ENCODE measurements at places on chromosomes 6 and 20.

- DNase-seq = no peak
Measured at GRCh38 chr6:133247581-133247980, 6.4 kb downstream of the EYA4 start.

DNA sequence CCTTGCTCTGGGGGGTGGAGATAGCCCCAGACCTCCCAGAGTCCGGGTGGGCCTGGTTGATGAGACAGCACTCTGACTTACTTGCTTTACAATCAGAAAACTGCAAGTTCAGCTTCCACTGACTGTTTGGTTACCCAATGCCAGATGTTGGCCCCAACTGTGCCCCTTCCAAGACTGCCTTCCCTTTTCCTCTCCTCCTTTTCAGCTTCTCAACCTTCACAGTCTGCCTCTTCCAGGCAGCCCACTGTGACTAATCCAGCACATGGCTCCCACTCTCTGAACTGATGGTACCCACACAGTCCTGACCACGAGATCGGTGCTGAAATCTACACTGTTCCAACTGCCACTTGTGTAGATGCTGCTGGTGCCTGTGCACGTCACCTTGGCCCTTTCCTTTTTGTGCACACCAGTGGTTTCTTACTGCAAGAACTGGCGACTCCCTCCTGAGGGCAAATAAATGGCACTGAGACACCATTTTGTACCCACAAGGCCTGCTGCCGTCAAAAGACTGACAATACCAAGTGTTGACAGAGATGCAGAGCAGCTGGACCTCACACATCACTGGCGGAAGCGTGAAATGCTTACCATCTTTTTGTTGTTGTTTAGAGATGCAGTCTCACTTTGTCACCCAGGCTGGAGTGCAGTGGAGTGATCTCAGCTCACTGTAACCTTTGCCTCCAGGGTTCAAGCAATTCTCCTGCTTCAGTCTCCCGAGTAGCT is 1.8 kb upstream of the ARFGAP1 start:
- no peak for DNase-seq

DNA sequence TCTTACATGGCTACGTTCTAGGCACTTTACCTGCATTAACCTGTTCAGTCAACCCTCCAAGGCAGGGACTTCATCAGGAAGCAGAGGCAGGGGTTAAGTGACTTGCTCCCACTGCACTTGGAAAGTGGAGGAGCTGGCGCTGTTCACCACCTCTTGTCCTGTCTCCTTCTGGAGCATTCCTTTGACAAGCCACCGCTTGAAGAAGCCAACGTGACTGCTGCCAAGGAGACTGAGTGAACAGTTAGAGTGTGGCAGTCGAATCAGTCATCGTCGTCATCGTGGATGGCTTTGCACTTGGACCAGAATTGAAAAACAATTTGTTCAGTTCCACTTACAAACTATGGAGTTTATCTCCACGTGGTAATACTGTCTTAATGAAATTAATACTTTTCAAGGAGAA is 60.9 kb downstream of the TULP4 start:
- no peak for DNase-seq

DNA sequence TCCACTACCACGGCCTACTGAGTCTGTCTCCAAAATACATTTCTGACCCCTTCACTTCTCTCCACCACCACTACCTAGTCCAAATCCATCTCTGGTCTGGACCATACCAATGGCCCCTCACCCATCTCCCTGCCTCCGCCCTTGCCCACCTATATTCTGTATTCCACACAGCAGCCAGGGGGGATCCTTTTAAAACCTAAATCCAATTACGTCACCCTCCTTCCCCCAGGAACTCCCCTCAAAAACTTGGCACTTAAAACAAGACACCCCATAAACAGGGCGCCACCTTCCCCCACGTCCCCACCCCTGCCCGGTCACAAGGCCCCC is 680 bp downstream of the PDRG1 start:
- DNase-seq = no peak

DNA sequence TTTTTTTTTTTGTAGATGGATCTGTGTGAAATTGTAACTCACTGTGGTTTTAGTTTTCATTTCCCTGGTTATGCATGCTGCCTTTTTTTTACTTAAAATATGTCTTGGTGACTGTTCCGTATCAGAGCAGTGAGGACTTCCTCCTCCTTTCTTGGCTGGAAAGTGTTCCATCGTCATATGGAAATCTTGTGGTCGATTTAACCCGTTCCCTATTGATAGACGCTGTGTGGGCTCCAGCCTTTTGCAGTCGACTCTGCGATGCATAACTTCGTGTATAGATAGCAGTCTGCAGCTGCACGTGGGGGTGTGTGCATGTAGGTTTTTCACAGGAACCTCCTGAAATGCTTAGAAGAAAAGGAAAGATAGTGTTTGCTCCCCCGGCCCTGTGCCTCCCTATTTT is 28.1 kb upstream of the PNPLA1 start:
- no peak for DNase-seq

- DNase-seq = no peak
Measured at GRCh38 chr20:9353916-9354276, 160.5 kb upstream of the LAMP5 start.

GRCh38 chr6:170153436-170154319 is 137.2 kb downstream of the DLL1 start:
- DNase-seq = peak; percentile 46

- DNase-seq = no peak
Measured at GRCh38 chr20:6492271-6493055, 275.0 kb upstream of the BMP2 start.

DNA sequence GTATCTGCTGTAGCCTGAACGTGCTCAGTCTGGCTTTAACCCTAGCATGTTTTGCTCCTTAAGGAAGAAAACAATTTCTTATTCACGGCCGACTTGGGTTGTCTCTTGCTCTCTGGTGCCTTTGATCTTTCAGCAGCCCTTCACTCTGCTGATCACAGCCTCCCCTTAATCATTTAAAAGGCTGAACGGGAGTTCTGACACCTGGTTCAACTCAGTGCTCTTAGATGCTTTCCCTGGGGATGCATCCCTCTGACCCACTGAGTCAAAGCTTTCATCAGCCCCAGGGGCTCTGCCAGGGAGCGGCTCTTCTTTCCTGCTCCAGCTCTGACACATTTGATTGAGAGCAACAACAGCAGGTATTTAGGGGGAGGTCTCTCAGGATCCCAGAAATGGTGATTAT is 79.0 kb upstream of the FYN start:
- DNase-seq = no peak

GRCh38 chr6:53369876-53370515 is 21.2 kb upstream of the ELOVL5 start:
- no peak for DNase-seq

GRCh38 chr6:11388983-11389944 is 148.3 kb upstream of the TMEM170B start:
- no peak for DNase-seq

DNA sequence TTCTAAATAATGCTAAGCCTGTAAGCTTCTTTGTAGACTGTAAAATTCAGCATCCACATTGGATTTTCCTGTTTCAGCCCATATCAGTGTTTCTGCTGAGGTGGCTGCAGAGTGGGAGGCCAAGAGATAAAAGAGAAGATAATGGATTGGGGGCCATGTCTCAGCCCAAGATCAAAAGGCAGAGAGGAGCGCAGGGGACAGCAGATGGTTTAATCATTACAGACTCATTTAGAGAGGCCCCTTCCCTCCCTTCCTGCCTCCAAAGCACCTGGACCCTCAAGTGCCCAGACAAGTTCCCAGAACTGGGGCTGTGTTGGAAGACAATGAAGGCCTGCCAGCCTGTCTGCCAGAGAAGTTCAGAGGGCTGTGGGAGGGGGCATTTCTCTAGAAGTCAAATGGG is 20.4 kb upstream of the CTNNBL1 start:
- DNase-seq = no peak

- DNase-seq = no peak
Measured at GRCh38 chr6:1322696-1323219, 10.9 kb downstream of the FOXQ1 start.

- DNase-seq = no peak
Measured at GRCh38 chr6:151493161-151493803, 535 bp upstream of the CCDC170 start.

DNA sequence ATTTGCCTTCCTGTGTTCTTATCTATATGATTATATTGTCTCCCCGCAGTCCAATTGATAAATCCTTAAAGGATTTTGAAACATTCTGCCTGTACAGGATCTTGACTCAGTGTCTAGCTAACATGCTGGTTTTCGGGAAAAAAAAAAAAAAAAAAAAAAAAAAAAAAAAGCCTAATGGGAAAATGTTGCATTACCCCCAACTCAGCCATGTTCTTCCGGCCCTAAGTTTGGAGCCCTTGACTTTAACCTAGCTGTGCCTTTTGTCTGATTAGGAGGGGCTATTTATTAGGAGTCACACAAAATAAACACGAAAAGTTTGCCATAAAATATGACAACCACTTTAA is 244.4 kb upstream of the TCF21 start:
- no peak for DNase-seq

- DNase-seq = no peak
Measured at GRCh38 chr20:3572151-3572550, 91.0 kb downstream of the GFRA4 start.

DNA sequence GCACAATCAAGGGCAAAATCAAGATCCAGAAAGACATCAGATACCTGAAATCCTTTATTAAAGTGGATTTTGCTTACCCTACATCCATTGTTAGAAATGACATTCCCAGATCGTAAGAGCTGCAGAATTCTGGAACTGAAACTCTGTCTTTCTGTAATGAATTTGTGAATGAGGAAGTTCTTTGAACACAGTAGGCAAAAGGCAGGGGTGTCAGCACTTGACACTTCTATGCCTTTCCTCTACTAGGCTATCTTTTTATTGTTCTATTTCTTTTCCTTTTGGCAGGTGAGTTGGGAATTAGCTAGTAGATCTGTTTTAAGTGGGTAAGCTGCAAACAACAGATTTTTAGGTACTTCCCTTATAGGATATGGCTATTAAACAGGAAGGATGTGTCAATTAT is 126.3 kb downstream of the CARMIL1 start:
- no peak for DNase-seq

- DNase-seq = no peak
Measured at GRCh38 chr6:106356378-106356777, 4.1 kb upstream of the CRYBG1 start.

- no peak for DNase-seq
Measured at GRCh38 chr6:89589297-89590025, 49.1 kb downstream of the LYRM2 start.

GRCh38 chr6:72820153-72820552 is 198.3 kb downstream of the KCNQ5 start:
- DNase-seq = no peak

DNA sequence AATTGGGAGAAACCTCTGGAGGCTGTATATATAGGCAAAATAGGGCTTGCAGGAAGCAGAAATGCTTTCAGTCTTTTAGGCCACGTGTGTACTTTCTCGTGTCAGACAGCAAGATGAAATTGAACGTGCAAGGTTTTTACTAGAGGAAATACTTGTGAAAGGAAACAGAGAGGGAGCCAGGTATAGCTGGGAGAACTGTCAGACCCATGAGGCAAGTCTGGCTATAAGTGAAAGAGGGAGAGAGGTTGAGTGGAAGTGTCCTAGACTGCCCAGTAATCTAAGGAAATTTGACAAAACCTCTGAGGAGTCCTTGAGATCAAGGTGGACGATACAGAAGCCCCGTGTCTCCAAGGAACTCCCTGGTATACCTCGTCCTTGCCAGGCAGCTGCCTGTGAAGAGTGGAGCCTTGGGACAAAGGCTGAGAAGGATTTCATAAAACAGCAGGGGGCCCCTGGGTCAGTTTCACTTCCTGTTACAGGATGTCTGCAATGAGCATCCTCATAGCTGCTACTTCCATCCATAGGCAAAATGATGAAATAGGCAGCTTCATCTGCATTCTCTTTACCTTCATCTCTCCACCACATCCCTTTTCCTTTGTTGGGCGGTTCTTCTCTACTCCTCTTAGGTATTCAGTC is 114.4 kb upstream of the MAP3K7 start:
- no peak for DNase-seq

DNA sequence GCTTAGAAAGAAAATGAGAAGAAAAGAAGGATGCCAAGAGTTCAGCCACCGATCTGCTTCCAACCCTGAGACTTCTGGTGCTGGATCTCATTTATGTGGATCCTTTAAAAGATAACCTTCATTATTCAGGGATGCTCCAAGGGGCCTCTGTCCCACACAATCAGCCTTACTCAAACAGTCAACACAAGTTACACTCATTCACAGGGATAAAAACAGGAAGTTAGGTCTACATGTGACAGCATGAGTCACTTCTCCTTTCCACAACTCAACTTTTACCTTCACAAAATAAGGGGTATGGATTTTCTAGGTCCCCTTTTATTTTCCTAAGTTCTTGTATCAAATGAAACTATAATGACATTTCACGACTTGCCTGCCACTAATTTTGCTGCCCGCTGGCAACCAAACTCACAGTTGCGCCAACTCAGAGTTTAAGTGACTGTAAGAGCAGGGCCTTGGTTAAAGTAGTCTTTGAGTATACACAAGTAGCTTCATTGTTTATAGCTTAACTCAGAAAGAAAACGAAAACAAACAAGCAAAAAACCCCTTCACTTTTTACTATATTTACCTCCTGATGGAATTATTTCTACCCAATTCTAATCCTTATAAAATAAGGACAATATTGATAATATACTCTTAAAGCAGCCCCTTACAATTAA is 278.8 kb upstream of the RUNX2 start:
- no peak for DNase-seq

GRCh38 chr6:49531774-49532569 is 18.5 kb upstream of the C6orf141 start:
- DNase-seq = no peak

DNA sequence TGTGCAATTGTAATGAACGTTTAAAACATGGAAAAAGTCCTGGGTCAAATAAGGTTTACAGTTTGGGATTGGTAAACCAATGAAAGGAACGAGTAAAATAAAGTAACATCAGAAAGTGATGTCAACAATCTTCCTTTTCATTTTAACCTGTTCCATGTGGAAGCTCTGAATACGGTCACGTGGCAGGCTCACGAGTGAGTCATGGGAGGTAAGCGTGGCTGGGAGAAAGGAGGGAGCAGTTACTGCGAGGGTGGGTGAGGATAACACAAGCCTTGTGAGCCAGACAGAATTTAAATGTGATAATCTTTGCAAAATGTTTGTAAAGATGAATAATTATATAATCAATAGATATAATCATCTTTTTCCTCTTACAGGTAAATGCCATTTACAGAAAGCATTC is 171.3 kb upstream of the HDAC2 start:
- DNase-seq = no peak

GRCh38 chr20:9460518-9460917 is 53.9 kb upstream of the LAMP5 start:
- DNase-seq = no peak

DNA sequence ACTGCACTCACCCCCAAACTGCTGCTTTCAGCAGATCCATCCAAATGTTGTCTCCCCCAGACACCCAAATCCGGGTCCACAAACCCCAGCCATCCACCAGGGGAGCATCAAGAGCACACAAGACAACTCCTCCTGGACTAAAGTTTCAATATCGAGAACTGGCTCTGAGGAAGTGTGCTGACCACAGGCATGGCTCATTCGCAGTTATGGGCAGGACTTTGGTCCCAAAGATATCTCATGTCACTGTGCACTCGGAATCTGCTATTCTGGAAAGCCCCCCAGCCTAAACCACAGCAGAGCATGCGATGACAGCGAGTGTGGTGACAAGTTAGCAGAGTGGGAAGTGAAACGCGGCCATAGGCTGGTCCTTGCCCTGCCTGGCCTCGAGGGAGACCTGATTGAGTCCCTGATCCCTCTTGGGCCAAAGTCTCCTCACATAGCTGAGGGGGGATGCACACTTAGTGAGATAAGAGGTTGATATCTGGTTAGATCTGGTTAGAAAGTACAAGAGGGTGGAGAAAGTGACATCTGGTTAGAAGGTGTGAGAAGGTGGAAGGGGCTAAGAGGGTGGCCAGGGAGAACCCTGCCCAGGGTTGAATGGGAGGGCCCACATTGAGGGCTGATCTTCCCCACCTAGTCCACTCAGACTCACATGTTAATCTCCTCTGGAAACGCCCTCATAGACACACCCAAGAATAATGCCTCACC is 149.7 kb downstream of the MRPL14 start:
- DNase-seq = peak; percentile 45

Measured in aorta (tissue), 5 donors.